COR-L47 (cell line): ENCODE measurements at places on chromosomes 7 and 10.

DNA sequence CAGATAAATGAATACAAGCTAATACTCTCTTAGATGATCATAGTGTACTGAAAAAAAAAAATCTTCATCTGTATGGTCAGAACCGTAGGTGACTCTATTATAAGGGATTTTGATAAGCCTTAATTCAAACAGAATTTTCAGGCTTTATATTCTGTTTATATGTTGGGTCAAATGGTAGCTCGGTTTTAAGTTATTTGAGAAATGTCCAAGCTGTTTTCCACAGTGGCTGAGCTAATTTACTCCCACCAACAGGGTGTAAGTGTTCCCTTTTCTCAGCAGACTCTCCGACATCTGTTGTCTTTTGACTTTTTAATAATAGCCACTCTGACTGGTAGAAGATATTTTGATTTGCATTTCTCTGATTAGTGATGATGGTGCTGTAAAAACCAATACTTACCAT, 328.8 kb upstream of the MAGI2 start:
- DNase-seq = no peak

- DNase-seq = no peak
These were observed 152.0 kb downstream of the PLPP4 start for GRCh38 chr10:120609006-120609405.

DNA sequence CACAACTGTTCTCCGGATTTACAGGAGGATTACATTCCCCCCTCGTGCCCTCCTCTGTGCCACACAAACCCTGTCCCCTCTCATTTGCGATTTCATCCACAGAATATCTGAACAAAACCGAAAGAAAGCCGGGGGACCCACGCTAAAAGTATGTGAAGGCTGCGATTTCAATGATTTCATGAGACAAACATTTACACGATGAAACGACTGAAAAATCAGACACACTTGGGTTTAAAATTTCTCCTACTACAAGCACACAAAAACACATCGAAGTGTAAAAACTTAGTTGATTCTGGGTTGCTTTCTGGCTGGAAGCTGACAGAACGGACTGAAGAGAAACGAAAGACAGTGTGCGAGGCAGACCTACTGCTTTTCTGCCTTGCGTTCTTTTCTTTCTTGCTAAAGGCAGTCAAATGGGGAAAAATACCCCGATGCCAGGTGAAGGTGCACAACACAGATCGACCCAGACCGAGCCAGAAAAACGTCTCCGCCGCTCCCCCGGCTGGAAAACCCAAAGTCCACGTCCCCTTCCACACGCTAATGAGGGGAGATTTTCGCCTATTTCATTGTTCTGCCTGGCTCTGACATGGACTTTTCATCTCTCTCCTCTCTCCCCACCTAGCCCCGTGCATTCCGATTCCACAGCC, 1.2 kb downstream of the HIPK2 start:
- no peak for DNase-seq

- no peak for DNase-seq
These were observed 12.7 kb downstream of the CCDC136 start for GRCh38 chr7:128804484-128804883.

DNA sequence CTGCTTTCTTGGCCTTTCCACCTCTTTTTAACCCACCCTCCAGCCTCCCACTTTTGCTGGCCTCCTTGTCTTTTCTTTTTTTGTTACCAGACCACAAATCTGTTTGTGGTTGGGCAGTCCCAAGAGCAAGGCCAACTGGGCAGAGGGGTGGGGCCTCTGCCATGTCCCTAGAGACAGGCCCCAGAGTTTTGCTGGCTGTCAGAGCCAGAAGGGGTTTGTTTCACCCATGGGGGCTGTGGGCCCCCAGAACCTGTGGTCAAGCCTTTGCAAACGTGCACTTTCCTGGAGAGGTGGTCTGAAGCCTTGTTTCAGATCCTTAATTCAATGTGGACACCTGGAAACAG, 10.3 kb downstream of the ZMIZ1 start:
- no peak for DNase-seq

- DNase-seq = peak; percentile 40
These were observed 7.5 kb upstream of the EBF3 start for GRCh38 chr10:129971381-129972144.

DNA sequence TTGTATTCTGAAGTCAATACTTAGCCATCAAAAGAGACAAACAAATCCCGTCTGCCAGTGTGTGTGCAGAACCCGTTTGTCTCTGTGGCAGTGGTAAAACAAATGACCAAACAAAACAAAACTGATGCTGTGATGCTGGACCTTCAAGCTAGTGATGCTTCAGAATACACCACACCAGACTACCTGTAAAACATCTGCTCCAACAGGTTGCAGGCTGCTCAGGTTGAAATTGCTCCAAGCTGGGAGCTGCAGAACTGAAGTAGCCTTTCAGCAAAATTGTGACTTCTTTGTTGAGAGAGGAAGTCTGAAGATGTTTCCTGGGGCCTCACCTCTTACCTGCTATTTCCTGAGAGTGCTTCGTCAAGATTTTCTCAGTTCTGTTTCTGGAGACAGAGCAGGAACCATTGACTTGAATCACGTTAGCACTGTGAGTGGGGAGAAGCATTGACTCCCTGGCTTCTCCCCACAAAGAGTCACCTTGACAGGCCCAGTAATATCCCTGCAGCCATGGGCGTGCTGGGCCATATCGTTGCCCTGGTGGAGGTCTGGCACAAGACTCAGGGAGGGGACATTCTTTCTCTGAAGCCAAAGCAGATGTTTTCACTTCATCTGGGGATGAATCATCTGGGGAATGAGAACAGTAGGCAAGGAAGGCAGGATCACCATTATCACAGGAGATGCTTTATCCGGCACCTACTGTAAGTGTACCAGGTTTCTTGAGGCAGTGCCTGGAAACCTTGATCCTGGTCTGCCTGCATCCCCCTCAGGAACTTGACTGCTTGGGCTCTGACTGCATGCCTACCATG, 80.2 kb downstream of the RBM20 start:
- no peak for DNase-seq

DNA sequence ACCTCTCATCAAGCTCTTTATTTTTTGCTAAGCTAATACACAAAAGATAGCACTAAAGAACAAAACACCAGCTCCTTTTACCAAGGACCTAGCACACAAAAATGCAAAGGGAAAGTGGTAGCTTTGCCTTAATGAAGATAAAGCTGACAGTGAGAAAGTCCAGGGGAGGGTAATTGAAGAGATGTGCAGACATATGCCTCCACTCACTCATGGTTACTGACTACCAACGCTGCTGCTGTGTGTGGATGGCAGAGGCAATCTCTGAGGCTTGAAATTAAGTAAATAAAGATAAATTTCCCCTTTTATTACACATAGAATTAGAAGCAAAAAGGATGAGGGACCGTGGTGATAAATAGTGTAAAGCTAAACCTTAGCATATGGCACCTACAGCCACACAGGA, 87.0 kb downstream of the HGF start:
- no peak for DNase-seq

DNA sequence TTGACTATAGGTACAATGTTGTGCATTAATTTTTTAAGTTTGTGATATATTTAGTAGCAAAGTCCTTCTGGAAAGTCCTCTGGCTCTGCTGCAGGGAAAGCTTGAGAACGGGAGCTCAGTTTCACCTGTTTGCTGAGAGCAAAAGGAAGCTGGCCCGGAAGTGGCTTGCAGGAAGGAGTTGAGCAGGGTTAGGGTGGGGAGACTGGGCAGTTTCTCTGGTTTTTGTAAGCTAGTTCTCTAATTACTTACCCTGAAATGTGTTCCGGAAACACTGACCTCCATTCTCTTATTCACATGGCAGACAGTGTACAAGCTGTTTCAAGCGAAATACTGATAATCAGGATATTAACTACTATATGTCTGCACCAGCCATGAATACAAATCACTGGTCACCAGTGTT, 22.3 kb downstream of the MAP3K8 start:
- DNase-seq = no peak

- DNase-seq = no peak
These were observed 12.7 kb downstream of the AKR1E2 start for GRCh38 chr10:4838743-4839142.

GRCh38 chr7:24733414-24734060, 23.7 kb downstream of the GSDME start:
- no peak for DNase-seq

- peak; percentile 56 for DNase-seq
These were observed 340.2 kb upstream of the CELF2 start for GRCh38 chr10:10677479-10677878.

GRCh38 chr7:151699147-151699927, 177.6 kb downstream of the PRKAG2 start:
- no peak for DNase-seq

DNA sequence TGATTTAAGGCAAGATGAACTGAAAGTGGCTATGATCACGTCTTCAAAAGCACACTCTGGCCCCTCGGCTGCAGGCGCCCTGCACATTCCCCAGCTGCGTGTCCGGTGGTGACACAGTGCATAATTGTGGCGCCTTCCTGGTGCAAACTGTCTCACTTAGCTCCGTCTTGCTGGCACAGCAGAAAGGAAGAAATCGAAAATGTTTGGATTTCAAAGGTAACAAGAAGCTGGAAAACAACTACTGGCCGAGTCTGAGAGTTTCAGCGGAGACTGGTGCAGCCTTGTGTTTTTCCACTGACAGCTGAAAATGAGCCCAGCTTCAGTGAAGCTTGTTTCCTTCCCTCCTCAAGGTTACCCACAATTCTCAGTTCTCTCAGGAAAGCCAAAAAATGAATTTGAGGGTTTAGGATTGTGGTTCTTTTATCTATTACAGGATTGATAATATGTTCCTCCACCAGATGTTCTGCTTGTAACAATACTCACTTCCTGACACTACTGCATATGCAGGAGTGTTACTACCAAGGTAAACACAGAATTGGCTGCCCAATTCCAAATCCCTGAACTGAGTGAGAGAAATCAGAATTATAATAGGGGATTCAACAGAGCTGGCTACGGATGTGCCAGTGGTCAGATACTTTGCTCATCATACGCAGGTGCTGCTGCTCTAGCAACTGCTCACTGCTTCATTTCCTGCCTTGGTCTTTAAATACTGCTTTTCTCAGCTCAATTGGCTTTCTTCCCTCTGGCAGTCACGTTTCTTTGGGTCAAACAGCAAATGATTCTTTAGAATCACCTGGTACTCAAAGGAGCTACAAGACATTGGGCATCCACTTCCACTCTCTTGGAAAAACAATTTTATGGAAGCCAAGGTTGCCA, 63.7 kb downstream of the TRUB1 start:
- DNase-seq = no peak

GRCh38 chr10:125041856-125042506, 100.1 kb downstream of the ZRANB1 start:
- no peak for DNase-seq

- DNase-seq = no peak
These were observed 59.1 kb downstream of the ARID5B start for GRCh38 chr10:61960396-61961120.

GRCh38 chr7:131383417-131384285, 56.0 kb downstream of the MKLN1 start:
- no peak for DNase-seq

DNA sequence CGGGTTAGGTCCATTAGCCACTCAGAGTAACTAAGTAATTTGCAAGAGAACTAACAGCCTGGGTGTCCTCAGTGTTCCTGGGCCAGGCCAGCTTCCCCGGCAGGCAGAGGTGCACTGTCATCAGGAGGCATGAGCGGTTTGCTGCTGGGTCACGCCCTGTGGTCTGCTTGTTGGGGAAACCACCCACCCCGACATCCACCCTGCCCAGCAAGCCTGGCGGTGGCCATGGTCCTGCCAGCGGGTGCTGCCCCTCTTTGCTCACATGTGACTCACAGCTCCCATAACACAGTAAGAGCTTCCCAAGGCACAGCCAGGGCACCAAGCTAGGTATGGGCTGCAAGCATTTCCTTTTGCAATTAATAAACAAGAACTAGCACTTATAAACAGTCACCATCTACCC, 75.9 kb downstream of the RGS10 start:
- no peak for DNase-seq

DNA sequence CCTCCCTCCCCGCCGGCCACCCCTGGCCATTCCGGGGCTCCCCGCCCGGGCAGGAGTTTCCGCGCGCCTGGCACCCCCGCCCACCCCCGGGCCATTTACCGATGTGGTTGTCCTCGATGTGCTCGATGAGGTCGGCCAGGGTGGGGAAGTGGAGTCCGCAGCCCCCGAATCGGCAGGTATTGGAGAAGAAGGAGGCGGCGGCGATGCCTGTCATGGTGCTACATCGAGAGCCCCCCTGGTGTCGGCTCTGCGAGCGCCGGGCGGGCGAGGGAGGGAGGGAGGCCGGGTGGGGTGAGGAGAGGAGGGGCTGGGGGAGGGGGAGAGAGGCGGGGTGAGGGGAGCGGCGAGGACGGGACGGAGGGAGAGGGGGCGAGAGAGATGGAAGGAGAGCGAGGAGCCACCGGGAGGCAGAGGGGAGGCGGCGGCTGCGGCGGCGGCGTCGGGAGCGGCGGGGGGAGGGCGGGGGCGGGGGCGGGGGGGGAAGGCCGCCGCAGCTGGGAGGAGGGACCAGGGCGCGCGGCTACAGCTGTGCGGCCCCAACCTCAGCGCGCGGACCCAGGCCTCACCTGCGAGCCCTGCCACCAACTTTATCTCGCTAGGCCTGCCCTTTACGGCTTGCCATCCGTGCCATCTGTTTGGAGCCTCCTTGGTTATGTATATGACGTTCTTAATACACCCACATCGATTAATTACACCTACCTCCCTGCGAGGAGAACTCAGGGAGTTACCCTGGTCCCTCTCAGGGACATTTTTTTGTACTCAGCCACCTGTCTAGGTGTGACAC, at the start of gene JAZF1:
Gene JAZF1 (minus strand): TSS at position 432 of the 784 bp plus-strand sequence.
- peak; percentile 55 for DNase-seq

DNA sequence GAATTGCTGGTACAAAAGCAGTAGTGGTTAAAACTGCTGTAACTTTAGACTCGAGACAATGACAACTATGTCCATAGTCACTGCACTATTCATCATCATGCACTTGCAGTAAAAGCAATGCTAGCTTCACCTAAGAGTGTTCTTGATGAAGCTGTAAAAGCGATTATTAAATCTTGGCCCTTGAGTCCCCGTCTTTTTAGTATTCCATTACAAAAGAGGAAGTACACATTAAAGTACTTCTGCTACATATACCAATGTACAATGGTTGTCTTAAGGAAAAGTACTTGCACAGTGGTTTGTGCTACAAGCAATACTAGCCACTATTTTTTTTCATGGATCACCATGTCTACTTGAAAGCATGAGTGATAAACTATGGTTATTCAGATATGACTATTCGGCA, 78.3 kb downstream of the ATAD1 start:
- no peak for DNase-seq

DNA sequence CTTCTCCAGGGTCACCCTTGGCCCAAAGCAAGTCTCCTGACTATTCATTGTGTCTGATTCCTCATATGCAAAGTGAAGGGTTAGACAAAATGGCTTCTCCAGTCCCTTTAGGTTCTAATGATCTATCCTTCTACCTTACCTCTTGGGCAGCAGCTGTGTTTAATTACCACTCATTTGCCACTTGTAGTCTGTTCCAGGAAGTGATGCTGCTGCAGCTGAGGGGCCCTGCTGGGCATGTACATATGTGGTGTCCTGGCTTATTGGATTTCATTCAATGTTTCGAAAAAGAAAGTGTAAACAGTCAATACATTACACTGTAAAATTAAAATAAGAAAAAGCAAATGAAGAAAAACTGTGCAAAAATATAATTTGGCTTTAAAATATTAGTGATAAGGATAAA, 36.6 kb downstream of the SCIN start:
- peak; percentile 84 for DNase-seq
